ENCODE measurements at places on chromosomes 1 and 21. TPM values are rescaled to one million over a fixed set of nuclear protein-coding genes. Genes with fewer than 3 reads are reported as not detected.

- no peak for DNase-seq
Observed at GRCh38 chr1:51421964-51422363, 91.6 kb upstream of the TTC39A start.

DNA sequence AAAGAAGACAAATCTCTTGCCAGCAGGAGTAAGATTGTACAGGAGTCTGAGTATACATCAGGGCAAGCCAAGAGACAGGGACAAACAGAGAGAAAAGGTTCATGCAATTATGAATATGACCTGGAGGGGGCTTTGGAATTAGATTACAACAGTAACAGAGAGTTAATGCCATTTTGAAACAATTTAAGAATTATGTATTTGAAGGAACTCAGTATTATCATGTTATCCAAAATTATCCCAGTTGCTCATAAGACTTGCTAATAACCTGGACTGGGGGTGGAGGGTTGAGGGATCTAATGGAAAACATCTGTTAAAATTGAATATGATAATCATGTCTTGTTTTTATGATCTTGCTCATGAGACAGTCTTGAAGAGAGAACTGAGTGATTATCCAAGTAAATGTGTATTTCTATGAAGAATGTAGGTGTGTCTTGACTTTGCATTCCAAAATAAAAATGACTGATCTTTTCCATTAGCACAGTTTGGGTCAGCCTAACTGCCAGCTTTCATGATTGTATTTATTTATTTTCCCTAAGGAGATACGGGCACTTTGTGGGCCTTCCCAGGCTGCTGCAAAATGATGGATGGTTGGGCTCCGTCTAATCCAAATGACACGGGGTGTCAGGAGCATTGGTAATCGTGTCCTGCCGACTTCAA is 117.7 kb downstream of the ERG start:
- no peak for DNase-seq

DNA sequence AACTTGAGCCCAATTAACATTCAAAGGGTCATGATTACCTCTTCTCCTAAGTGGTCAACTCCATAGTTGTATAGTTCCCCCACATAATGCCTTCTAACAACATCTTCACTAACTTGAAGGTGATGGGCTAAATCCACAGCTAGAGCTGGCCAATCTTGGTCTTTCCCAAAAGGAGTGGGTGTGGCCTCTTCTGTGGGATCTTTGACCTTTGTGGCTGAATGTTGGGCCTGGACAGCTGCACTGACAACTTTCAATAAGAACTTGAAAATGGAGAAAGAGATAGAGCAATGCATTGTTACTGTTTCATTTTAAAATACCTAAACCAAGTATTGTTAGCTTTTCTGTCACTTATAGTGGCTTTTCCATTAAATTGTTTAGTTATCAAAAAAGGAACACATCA is 59.2 kb downstream of the IARS2 start:
- no peak for DNase-seq

Gene RGS7
- total RNA-seq, result not detected

GRCh38 chr1:26748351-26748750 is 39.4 kb upstream of the PIGV start:
- no peak for DNase-seq

- DNase-seq, result no peak
Observed at GRCh38 chr1:10396870-10397269, 2.0 kb upstream of the PGD start.

- no peak for DNase-seq
Observed at GRCh38 chr21:46295996-46296752, 10.0 kb downstream of the YBEY start.

Gene SAMD13
- not detected for total RNA-seq

Gene NPL
- total RNA-seq, result 16.2 TPM

DNA sequence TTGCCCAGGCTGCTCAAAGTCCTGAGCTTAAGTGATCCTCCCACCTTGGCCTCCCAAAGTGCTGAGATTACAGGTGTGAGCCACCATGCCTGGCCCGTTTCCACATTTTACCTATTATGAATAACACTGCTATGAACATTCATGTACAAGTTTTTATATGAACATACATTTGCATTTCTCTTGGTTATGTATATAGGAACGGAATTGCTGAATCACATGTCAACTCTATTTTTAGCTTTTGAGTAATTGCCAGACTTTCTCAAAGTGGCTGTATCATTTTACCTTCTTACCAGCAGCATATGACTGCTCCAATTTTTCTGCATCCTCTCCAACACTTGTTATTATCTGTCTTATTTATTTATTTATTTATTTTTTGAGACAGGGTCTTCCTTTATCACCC is 2.7 kb downstream of the SPATA21 start:
- no peak for DNase-seq

DNA sequence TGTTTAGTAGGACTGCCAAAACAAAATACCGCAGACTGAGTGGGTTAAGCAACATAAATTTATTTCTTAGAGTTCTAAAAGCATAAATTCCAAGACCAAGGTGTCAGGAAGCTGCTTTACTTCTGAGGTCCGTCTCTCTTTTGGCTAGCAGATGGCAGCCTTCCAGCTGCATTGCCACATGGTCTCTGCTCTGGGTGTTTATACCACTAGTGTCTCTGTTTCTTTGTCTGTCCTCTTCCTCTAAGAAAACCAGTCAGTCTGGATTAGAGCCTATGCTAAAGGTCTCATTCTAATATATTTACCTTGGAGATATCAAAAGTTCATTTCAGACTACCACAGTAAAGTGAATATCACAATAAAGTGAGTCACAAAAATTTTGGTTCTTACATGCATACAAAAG is 519.8 kb downstream of the COL11A1 start:
- DNase-seq, result no peak

DNA sequence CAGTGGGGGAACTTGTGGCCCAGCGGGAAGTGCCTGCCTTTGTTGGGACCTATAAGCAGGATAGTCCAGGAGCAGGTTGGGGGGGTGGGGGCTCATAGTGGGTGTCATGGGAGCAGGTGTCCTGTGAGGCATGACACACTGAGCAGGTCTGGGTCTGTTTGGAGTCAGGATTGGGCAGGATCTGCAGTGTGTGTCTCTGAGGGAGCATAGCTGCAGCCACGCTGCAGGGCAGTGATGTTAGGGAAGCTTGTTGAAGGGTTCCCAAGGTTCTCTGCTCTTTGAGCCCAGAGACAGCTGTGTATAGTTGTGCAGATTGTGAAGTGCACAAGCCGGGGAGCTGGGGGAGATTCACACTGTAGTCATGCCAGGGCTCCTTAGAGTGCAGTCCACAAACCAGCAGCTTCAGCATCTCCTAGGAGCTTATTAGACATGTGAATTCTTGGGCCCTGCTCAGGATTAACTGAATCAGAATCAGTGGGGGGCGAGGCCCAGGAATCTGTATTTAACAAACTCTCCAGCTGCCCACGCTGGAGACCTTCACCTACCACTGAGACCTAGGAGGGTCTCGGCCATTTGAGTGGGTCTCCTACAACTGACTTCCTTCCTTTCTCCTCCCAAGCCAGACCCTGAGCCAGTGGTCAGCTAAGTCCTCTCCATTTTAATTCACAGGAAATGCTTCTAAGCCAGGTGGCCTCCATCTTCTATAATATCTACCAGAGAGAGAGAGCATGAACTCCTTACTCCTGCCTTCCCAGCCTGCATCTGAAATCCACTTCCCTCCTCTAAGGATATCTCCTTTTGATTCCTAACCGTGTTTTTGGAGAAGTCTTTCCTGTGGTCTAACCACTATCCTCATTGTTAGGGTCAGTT is 11.1 kb downstream of the INSRR start:
- DNase-seq, result no peak

DNA sequence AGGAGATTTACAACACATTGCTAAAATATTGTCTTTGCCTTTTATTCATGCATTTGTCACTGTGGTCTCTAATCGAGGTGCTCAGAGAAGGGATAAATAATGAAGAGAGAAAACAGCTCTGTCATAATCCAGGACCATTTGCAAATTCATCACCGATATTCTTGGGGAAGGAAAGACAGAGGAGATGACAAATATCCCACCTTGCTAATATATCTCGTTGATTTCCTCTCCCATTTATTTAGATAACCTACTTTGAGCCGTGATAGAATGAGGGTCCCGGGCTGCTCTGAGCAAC is 86.9 kb downstream of the PRDM16 start:
- no peak for DNase-seq

DNA sequence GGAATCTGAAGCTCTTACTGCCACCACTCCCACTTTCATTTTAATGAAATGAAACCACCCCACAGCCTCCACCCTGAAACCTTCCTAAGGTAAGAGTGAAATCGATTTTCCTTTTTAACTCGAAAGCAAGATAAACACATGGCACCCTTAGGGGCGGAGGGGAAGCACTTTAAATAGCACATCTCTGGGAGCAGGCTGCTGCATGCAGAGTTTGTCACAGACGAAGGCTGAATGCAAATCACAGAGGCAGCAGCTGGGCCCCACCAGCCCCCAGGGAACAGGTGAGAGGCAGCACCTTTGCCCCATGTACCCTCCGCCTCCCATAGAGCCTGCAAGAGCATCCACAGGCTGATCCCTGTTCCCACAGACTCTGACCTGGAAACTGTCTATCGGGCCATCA is 60.0 kb upstream of the GRIK3 start:
- DNase-seq, result no peak

GRCh38 chr1:37152491-37152890 is 118.2 kb upstream of the GRIK3 start:
- peak; percentile 49 for DNase-seq

Gene KDF1
- total RNA-seq, result 7.4 TPM

Gene HOOK1
- 24.6 TPM for total RNA-seq

DNA sequence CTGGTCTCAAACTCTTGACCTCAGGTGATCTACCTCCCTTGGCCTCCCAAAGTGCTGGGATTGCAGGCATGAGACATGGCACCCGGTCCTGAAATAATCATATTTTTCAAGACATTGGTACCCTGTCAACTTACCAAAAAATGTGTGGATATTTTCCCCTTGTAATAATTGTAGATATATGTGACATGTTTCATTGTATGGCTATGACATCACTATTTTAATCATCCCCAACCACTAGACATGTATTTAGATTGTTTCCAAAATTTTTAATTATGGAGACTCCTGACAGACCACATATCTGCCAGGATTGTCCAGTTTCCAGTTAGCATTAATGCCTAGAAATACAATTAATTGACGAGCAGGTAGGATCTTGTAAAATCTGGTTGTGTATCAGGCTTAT is 96.7 kb upstream of the NEGR1 start:
- DNase-seq, result no peak

Gene ADAMTS5
- total RNA-seq, result 20.4 TPM

- DNase-seq, result no peak
Observed at GRCh38 chr1:213685992-213686582, 301.7 kb upstream of the PROX1 start.

DNA sequence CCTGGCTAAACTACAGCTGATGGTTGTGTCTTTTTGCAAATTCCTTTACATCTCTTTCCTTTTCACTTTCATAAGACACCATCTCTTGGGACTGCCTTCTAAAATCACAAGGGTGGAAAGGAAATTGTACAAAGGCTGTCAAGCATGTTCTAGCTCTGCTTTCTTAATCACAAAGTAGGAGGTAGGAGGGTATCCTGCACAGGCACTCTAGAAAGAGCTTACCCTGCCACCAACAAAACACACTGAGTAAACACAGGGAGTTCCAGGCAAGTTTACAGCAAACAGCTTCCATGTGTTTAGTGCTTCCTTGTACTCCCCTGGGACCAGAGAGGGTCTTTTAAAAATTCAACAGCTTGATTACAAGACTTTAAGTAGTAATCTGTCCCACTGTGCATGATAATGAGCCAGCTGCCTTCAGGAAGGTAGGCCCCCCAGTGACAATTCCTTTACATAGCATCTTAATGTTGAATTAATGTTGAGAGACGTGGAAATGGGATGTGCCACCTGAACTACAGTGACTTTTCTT is 2.4 kb downstream of the PLPP3 start:
- no peak for DNase-seq

DNA sequence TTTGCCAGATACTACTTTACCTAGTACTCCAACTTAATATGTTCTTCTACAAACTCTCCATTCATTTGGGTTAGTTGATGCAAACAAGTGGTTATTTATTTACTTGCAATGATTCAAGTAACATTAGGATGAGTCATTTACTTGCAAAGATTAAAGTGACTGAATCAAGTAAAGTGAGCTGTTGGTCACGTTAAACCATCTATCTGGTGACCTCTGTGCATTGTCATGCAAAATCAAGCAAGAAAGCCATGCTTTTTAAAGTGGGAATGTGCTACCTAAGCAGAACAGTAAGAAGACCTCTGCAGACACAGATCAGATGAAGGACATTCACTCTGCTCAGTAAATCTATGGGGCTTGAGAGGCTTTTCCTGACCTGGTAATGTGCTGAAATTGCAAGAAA is 254.7 kb downstream of the LRRIQ3 start:
- no peak for DNase-seq

- no peak for DNase-seq
Observed at GRCh38 chr21:34933609-34934335, 115.3 kb downstream of the RUNX1 start.

Gene PIGR
- total RNA-seq, result 0.25 TPM

Gene DENND2C
- total RNA-seq, result 25.5 TPM

Gene OR2G6
- total RNA-seq, result not detected

Gene PTGER3
- total RNA-seq, result 17.7 TPM

DNA sequence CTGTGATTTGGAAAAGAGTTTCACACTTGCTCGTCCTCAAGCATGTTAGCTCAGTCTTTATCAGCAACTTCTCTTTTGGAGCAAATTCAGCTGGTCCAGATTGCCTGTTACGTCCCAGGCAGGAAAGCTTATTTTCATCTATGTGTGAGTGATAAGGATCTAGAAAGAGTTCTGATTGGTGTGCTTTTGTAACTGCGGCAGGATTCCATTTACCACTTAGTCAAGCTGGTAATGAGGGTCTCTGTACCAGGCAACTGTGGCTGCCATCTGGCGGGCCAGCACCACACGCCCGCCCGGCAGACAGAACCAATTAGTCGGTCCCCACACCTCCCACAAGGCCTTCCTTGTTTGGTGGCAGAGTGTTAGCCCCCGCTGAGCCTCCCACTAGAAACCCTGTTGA is 21.0 kb downstream of the C1orf87 start:
- DNase-seq, result no peak

DNA sequence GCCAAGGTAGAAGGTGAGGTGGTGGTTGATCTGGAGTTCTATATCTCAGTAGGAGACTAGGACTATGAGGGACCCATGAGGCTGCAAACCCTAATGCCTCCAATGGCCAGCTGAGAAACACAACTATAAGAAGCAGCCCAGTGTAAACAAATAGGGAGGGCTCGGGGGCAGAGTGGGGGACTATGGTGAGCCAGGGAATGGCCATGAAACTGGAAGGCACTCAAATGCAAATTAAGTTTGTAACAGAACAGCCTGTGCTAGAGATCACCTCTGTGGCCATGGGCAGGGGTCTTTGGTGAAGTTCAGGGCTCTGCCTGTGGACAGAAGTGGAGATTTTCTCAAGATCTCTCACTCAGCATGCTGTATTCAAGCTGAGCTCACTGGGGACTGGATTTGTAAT is 187.1 kb downstream of the GRIK3 start:
- DNase-seq, result no peak

Gene CA6
- total RNA-seq, result not detected

GRCh38 chr1:230156536-230156935 is 89.5 kb downstream of the GALNT2 start:
- no peak for DNase-seq
